ENCODE measurements at places on chromosomes 2 and 18.

DNA sequence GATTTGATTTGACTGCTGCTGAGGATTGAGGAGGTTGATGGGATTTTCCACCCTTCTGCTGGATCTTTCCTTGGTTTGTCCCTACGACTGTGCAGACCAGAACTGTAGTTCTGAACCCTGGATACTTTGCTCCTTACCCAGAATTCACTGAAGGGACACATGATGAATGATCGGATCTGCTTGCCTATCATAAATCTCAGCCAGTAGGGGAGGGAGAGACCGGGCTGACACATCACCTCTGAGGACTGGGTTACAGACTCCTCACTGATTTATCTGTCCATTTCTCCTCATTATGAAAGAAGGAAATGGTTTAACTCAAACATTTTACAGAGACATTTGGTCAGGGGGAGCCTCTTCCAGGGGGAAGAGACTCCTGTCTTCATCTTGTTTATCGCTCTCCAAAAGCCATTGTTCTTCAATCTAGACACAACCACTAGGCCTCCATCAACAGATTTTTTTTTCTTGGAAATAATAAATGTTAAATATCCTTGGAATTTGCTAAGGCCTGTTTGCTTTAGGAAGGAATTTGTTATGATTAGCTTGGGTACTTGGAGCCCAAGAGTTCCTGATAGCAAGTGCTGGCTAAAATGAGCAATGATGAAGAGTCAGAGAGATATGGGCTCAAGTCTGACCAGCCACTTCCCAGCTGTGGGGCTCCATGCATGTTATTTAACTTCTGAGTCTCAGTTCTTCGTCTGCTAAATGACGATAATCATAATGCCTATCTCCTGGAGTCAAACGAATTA is 925.5 kb downstream of the SLC4A3 start:
- DNase-seq = no peak

DNA sequence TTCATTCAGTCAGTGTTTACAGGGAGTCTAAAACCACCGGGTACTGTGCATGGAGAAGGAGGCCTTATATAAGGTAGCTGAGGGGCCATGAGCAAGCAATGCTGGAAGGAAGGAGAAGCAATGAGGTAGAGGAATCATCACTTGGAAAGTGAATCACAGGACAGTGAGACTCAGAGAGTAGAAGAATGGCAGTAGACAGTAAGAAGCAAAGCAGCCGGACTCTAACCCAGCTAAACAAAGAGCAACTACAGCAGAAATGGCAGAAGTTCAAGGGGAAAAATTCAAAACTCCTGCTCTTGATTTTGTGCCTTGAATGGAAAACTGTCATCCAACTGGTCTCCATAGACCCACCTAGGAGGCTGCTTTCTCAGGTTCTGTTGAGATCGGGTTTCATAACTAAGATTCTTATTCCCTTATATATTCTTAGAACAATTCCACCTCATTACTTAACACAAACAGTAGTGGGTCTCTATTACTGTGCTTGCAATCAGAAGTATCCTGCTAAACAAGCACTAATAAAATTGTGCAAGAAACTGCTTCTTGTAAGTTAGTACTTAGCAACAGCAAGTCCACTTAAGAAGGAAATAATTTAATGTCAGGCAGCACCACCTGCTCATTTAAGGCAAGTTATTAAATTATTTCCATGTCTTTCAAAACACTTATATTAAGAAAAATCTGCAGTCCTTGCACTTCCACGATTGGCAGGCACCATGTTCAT is 68.0 kb downstream of the RBMS1 start:
- DNase-seq = no peak

- DNase-seq = no peak
Measured at GRCh38 chr2:176151442-176152287, at the start of gene HOXD4. Gene HOXD4, plus strand, starts transcription at chr2:176151550. Its CDS starts 84 bp downstream, at chr2:176151634.

DNA sequence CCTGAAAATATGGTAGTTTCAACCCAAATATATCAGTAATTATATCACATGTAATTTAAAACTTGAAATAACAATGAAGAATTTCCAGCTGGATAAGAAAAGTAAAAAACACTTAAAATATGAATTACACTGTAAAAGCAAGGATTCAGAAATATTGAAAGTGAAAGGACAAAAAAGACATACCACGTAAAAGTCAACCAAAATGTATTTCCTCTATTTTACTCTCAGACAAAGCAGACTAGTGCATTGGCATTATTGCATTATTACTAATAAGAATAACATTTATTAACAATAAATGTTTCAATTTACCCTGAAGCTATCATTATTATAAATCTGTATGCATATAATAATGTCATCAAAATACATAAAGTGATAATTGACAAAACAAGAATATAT is 445.1 kb upstream of the TRIB2 start:
- no peak for DNase-seq

GRCh38 chr2:221293949-221294742 is 278.0 kb downstream of the EPHA4 start:
- no peak for DNase-seq

GRCh38 chr18:8699948-8700347 is 5.4 kb upstream of the MTCL1 start:
- no peak for DNase-seq

- DNase-seq = no peak
Measured at GRCh38 chr2:209316141-209316540, 107.7 kb upstream of the MAP2 start.

DNA sequence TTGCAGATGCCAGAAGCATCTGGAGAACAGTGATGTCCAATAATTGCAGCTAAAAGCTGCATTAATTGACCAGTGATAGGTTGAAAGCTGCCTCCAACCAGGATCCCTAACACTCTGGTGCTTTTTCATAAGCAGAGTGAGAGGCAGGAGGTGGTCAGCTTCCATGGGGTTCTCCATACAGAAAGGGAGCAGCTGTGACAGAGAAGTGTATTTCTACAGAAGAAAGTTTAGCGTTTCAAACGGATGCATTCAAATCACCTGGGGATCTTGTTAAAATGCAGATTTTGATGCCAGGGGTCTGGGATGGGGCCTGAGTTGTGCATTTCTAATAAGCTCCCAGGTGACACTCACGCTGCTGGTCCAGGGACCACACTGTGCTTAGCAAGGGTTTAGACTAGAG is 216.5 kb upstream of the NRP2 start:
- no peak for DNase-seq

- DNase-seq = no peak
Measured at GRCh38 chr2:33451825-33452224, 24.6 kb upstream of the RASGRP3 start.

DNA sequence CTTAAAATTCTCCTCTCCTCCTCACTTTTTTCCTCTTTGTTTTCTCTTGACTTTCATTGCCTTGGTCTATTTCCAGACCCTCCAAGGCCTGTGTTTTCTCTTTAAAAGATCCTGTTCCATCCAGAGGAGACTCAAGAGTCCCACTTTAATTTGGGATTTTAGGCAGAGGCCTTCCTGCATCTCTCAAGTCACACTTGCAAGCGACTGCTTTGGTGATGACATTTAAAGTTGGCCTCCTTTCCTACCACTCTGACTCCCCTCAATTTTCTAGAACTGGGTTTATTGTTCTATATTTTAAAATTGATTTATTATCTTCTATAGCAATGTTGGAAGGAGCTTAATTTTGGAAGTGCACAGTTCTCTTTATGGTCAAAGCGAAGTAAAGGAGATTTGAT is 16.3 kb downstream of the ASAP2 start:
- DNase-seq = no peak

GRCh38 chr2:31296641-31297287 is 62.8 kb downstream of the EHD3 start:
- no peak for DNase-seq

- no peak for DNase-seq
Measured at GRCh38 chr18:48167897-48168253, 237.4 kb upstream of the SMAD2 start.

- DNase-seq = no peak
Measured at GRCh38 chr2:196649202-196649601, 9.7 kb downstream of the CCDC150 start.

DNA sequence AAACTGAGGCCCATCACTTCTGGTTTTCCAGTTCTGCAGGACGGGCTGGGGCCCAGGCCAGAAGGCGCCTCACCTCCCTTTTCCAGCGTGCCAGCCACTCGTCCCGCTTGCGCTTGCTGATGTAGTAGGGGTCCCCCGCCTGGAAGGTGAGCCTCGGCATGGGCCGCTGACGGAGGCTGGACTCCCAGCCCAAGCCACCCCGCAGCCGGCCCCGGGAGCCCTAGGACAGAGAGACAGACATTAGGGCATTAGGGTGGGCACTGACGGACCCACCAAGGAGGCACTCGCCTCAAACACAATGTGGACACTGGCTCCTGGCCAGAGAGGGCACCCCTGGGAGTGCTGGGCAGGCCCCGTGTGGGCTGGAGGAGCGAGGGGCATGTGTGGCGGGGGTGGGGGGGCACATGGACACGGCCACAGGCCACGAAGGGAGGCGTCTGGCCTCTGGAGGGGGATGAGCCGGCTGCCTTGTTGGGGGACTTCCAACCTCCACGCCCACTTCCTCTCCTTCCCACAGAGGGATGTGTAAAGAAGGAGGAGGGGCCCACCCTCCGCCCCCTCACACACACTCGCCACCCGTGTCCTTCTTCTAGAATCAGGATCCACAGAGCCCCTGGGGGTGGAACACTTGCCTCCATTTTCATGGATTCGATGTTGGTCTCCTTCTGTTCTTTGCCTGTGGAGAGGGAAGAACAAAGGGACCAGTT is 66.7 kb downstream of the DNMT3A start:
- DNase-seq = peak; percentile 40

DNA sequence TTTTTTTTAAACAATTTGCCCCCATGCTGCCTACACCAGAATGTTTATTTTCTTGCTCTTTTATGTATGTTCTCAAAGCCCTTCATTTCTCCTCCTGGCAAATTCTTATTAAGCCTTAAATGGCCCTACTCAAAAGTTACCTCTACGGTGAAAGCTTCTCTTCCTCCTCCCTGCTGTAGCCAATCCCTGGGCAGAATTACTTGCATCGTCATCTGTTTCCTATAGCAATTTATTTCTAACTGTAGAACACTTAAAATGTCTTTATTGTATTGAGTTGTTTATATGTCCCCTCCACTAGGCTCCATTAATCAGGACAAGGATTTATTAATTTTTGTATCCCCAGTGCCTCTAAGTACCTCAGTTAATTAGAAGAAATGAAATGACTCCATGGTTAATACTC is 2.5 kb upstream of the RAD51AP2 start:
- DNase-seq = no peak

DNA sequence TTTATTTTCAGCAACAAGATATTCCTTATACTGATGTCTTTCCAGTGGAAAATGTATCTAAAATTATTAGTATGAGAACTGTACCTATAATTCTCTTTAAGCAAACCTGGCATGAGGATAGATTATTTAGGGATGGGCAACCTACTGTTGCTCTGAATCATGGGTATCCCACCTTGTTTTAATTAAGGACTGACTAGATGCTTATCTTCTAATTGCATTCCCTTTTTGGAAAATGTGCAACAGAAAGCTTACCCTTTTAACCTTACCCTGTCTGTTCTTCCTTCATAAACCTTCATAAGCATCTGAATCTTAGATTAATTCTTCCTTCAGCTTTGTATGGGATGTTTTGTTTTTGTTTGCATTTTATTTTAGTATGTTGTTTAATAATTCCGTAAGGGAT is 110.3 kb downstream of the TAF4B start:
- no peak for DNase-seq

DNA sequence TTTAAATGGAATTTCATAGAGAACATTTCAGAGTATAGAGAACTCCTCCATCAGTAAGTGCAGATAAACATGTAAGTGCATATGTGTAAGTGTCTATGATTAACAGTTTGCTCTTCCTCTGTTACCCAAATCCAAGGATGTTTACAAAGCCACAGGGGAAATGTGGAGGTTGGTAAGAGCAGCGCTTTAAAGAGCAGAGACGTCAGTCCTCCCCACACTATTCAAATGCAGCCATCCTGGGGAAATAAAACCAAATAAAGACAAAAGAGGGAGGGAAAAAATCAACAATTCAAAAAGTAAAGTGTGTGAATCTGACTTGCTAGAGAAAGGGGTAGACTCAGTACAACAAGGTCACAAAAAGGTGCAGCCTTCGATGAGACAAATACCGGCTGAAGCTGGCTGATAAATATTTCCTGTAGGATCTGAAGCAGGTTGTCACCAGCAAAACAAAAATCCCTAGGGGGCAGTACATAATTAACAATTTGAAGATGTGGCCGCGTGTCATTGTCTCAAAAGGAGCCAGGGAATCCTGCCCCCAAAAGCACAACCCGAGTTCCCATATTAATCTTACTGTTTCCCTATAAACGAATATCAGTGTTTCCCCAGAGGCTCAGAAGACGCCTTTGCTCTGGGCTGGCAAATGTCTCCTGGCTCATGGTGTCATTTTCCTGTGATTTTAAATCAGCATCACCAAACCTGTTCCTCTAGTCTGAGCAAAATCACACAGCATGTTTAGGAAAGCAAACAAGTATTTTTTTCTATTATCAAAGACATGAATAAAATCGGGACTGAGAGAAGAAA is 216.5 kb downstream of the CDCA7 start:
- DNase-seq = no peak

- no peak for DNase-seq
Measured at GRCh38 chr2:64463781-64464180, 9.8 kb downstream of the LGALSL start.

GRCh38 chr2:147224070-147224469 is 620.8 kb upstream of the ACVR2A start:
- DNase-seq = no peak

- DNase-seq = no peak
Measured at GRCh38 chr2:118808429-118808809, 39.0 kb downstream of the EN1 start.

GRCh38 chr18:65363911-65364632 is 386.7 kb upstream of the CDH7 start:
- DNase-seq = no peak

GRCh38 chr18:60693426-60693825 is 320.9 kb upstream of the MC4R start:
- DNase-seq = no peak

- DNase-seq = no peak
Measured at GRCh38 chr18:74632351-74632679, 34.6 kb downstream of the ZNF407 start.
